ENCODE measurements at places on chromosomes 11 and 22.
A peak's percentile ranks its signal among the peaks of the same experiment; 100 is the strongest.

- DNase-seq = no peak
Observed at GRCh38 chr22:34851918-34852662, 213.9 kb upstream of the ISX start.

DNA sequence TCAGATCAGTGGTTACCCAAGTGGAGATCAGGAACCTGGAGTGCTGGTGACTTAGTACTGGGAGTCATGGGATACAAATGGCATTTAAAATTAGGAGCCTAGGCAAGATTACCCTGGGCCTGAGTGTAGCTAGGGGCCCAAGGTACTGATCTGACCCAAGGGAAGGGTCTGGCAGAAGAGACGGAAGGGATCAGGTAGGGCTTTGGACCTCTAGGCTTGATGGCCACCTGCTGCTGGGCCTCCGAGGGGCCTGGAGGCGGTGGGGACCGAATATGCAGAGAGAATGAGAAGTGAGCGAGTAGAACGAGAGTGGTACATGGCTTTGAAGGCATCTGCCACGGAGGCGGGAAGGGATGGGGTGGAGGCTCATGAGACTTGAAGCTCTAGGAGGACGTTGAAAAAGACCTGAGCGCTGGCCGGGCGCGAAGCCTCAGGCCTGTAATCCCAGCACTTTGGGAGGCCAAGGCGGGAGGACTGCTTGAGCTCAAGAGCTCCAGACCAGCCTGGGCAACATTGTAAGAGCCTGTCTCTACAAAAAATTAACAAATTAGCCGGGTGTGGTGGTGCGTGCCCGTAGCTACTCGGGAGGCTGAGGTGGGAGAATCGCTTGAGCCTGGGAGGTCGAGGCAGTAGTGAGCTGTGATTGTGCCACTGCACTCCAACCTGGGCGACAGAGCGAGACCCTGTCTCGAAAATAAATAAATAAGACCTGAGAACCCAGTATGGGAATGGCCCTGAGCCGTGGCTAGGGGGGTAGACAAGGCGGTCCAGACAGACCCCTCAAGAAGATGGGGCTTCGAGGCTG lies 563 bp upstream of the PPIL2 start:
- DNase-seq = peak; percentile 17

GRCh38 chr11:105315287-105315686 lies 175.7 kb upstream of the CARD18 start:
- DNase-seq = no peak

- no peak for DNase-seq
Observed at GRCh38 chr22:32636884-32637283, 162.3 kb downstream of the FBXO7 start.

- DNase-seq = no peak
Observed at GRCh38 chr11:133678191-133678590, 145.9 kb upstream of the OPCML start.

GRCh38 chr11:91625495-91625894 lies 599.1 kb upstream of the FAT3 start:
- DNase-seq = no peak

- no peak for DNase-seq
Observed at GRCh38 chr11:62931499-62932278, 10.5 kb upstream of the CHRM1 start.

- no peak for DNase-seq
Observed at GRCh38 chr11:84497981-84498411, 1129.1 kb downstream of the DLG2 start.

- DNase-seq = no peak
Observed at GRCh38 chr11:92087725-92088537, 136.7 kb upstream of the FAT3 start.

- DNase-seq = no peak
Observed at GRCh38 chr11:35725885-35726284, 63.3 kb downstream of the TRIM44 start.

DNA sequence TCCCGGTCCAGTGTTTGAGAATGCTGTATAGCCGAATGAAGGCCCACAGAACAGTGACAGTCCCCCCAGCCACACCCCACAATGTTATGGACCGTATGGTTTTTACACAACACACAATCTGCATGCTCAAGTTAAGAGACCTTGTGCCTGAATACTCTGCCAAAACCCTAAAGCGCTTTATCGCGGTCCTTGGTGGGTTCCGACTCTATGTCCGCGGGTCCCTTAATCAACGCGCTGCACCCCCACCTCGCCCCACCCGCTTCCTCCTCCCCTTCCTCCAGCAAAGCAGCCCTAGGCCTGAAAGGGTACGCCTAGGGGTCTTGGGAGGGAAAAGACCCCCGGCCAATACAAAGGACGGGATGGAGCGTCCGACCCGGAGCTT lies 442 bp downstream of the COPB1 start:
- DNase-seq = no peak

DNA sequence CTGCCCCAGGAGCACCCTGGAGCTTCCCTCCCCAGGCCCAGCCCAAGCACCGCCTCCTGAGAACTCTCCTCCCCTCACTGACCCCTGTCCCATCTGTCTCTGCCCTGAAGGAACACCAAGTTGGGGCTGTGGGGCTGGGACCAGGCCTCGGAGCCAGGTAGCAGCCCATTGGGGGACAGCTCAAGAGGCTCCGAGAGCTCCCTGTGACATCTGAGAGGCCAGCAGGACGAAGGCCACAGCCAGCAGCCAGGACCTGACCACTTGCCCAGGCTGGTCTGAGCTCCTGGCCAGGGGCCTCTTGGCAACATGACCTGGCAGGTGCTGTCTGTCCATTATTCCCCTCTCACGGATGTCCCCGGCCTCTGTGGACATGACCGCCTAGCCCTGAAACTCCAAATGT lies 33.7 kb downstream of the IGF2 start:
- DNase-seq = no peak

DNA sequence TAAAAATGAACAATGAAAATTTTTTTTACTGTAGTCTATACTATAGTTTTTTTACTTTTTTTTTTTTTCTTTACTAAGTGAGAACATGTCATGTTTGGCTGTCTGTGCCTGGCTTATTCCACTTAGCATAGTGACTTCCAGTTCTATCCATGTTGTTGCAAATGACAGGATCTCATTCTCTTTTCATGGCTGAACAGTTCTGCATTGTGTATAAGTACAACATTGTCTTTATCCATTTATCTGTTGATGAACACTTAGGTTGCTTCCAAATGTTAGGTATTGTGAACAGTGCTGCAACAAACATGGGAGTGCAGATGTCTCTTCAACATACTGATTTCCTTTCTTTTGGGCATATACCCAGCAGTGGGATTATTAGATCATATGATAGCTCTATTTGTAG lies 88.1 kb upstream of the CCDC90B start:
- no peak for DNase-seq

- DNase-seq = no peak
Observed at GRCh38 chr22:37850801-37851200, 1.6 kb downstream of the EIF3L start.

- no peak for DNase-seq
Observed at GRCh38 chr22:17164392-17165024, 5.4 kb upstream of the HDHD5 start.

DNA sequence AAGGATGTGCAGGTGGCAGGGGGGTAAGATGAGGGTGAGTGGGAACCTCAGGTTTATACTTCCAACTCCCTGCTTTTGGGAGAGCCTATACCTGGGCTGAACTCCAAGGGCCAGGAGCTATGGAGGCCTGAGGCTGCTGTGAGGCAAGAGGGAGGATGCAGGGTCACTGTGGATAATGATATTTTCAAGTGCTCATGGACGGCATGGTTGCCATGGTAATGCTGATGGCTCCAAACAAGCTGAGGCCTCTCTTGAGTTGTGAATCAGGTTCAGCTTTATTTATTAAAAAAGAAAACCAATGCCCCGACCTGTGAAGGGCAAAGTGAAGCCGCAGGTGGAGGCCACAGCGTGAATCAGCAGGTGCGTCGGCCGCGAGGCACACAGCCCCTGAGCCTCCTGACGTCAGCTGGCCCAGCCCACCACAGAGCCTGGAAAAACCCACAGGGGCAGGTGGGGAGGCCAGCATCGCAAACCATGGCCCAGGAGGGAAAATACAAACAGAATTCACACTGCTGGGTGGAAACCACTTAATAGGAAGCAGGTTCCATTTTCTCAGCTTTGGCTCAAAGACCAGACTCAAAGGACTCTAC lies 17.4 kb upstream of the CREB3L1 start:
- DNase-seq = no peak

GRCh38 chr11:9462806-9463537 lies 2.2 kb downstream of the ZNF143 start:
- no peak for DNase-seq

DNA sequence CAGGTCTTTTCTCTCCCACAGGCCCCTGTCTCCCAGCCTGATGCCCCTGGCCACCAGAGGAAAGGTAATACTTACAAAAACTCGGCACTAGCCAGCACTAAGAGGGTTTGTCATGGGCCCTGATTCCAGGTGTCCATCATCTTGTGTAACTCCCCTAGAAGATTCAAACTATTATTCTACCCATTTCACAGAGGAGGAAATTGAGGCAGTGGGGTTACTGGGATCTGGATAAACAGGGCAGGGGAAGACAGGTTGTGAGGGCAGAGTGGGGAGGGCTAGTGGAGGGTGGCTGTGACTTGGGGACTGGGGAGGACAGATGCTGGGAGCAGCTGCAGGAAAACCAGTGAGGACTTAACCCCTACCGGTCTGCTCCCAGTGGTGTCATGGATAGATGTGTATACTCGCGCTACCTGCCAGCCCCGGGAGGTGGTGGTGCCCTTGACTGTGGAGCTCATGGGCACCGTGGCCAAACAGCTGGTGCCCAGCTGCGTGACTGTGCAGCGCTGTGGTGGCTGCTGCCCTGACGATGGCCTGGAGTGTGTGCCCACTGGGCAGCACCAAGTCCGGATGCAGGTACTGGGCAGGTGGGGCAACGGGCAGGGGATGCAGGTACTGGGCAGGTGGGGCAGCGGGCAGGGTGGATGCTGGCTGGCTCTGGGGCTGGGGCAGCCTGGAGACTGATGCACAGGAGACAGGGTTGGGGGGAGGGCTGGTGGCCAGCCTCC lies 1.2 kb downstream of the VEGFB start:
- DNase-seq = no peak

- DNase-seq = peak; percentile 58
Observed at GRCh38 chr22:41909310-41910049, 5.4 kb downstream of the SHISA8 start.

GRCh38 chr11:70611821-70612220 lies 213.5 kb downstream of the CTTN start:
- DNase-seq = no peak

- DNase-seq = no peak
Observed at GRCh38 chr11:33775832-33776470, 1.6 kb upstream of the FBXO3 start.

GRCh38 chr22:44734801-44735517 lies 17.4 kb upstream of the ARHGAP8 start:
- no peak for DNase-seq

DNA sequence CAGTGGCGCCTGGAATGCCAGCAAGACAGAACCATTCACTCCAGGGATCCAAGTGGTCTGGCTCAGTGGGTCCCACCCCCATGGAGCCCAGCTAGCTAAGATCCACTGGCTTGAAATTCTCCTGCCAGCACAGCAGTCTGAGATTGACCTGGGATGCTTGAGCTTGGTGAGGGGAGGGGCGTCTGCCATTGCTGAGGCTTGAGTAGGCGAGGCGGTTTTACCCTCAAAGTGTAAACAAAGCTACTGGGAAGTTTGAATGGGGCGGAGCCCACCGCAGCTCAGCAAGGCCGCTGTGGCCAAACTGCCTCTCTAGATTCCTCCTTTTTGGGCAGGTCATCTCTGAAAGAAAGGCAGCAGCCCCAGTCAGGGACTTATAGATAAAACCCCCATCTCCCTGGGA lies 125.7 kb upstream of the DDI1 start:
- no peak for DNase-seq

GRCh38 chr11:62707277-62707861 lies at the start of the genes BSCL2 and GNG3:
Gene BSCL2 (minus strand): TSS chr11:62707424. CDS start chr11:62707195, 229 bp downstream.
Gene GNG3 (plus strand): TSS chr11:62707676. CDS start chr11:62708296, 620 bp downstream.
- DNase-seq = peak; percentile 52

DNA sequence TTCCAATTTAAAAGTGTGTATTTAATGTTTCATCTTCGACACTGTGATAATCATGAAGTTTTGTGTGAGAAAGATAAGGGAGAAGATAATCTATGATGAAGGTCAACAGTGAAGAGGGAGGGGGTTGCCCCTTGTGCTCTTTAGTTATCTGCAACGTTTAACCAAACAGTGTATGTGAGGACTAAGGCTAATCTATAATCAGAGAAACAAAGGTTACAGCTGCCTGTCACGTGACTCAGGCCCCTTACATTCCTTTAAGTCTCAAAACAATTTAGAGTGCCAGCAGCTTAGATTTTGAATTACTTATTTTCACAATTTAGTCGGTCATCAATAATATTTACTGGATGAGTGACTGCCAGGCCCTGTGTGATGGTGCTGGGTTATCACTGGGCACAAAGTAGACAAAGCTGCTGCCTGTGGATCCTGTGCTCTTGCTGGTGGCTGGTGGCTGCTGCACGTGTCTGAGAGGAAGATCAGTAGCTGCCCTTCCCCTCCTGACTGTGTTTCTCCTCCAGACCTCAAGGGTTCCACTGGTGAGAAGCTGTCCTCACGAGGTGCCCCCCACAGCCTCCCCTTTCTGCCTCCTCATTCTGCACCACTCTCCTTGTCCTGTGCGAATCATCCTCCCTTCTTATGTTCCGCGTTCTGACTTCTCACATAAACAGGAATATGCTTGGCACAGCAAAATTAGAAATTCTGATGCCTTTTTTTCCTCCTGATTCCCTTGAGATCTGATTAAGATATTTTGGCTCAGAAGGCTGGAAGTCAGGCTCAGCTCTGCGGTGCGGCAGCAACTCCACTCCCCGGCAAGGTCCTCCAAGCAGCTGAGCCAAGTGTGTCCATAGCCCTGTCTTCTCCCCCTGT lies 331.1 kb upstream of the B3GAT1 start:
- no peak for DNase-seq

GRCh38 chr11:44229098-44229497 lies 80.8 kb downstream of the ALX4 start:
- no peak for DNase-seq

DNA sequence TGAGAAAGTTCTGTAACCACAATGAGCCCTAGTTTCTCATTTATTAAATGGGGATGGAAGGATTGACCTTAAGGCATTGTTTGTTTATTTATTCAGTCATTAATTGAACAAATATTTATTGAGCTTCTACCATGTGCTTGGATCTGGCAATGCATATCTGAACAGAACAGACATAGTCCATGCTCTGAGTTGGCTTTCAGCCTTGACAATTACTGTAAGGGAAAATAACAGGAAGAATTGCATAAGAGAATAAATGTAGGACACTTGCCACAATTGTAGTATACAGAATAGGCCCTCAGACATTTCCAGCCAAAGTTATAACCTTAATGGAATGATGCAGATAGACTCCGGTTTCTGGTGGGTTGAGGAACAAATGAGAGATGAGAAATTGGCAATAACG lies 160.5 kb upstream of the TTC12 start:
- DNase-seq = no peak

DNA sequence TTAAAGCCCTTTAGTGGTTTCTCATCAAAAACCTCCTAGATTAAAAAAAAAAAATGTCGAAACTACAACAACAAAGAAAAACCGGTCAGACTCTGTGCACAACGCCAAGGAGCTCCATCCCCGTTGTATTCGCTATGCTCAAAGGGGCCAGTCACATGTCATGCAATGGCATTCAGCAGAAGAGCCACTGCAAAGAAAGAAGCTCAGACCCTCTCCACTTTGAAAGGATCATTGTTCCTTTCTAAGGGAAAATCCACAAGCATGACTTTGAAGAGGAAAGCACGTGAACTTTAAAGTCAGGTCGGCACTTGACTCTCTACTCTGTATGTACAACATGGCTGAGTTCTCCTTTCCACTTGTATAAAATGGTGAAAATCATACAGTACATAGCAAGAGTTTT lies 655.6 kb downstream of the ETS1 start:
- no peak for DNase-seq

GRCh38 chr22:19395276-19395675 lies 36.3 kb downstream of the HIRA start:
- DNase-seq = no peak

GRCh38 chr11:68840661-68841653 lies 759 bp downstream of the CPT1A start:
- DNase-seq = peak; percentile 51
